ENCODE measurements at places on chromosomes 5 and 9.

DNA sequence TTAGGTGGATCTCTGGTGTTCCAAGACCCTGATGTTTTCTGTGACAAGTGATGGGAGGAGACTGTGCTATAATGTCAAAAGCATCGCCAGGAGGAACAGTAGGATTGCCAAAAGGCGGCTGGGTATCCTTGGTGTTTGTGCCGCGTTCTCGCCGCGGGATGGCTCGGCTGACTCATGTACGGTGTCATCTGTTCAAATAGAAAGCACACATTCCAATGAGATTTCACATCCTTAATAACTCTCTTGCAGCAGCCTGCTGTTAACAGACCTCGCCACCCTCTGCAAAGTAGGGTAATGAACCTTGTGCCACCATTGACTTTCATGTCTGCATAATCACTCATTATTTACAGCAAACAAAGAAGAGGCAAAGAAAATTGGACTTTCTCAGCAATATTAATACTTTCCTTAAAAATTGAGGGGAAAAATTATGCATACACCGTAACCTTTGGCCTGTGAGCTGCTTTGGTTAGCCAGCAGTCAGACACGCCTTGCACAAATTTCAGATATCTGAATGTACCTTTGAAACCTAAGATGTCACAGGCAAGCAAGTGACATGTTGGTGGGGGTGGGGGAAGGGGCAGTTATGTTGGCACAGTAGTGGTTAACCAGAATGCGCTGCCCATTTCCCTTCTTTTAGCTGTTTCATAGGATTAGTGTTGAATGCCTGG is 289.4 kb downstream of the EFNA5 start:
- peak; percentile 80 for DNase-seq

DNA sequence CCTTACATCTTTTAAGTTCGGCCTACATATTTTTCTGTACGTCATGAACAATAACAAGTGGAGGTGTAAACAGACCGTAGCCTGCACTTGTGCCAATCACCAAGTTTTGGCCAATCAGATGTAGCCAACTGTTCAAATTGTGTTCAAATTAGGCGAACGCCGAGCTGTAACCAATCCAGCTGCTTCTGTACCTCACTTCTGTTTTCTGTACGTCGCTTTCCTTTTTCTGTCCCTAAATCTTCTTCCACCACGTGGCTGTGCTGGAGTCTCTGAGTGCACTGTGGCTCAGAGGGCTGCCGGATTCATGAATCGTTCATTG is 26.4 kb downstream of the TRIM14 start:
- DNase-seq = no peak

GRCh38 chr9:84343111-84343521 is 2.6 kb upstream of the SLC28A3 start:
- DNase-seq = peak; percentile 88

DNA sequence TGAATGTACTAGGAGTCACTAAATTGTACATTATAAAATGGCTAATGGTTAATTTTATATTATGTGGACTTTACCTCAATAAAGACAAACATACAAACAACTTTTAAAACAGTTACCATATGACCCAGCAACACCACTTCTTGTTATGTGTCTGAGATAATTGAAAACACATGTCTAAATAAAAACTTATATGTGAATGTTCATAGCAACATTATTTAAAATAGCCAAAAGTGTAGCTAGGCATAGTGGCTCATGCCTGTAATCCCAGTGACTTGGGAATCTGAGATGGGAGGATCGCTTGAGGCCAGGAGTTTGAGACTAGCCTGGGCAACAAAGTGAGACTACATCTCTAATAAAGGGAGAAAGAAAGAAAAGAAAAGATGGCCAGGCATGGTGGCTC is 22.9 kb downstream of the SLC35A4 start:
- DNase-seq = no peak

GRCh38 chr9:127598839-127599549 is 13.1 kb upstream of the STXBP1 start:
- DNase-seq = no peak

DNA sequence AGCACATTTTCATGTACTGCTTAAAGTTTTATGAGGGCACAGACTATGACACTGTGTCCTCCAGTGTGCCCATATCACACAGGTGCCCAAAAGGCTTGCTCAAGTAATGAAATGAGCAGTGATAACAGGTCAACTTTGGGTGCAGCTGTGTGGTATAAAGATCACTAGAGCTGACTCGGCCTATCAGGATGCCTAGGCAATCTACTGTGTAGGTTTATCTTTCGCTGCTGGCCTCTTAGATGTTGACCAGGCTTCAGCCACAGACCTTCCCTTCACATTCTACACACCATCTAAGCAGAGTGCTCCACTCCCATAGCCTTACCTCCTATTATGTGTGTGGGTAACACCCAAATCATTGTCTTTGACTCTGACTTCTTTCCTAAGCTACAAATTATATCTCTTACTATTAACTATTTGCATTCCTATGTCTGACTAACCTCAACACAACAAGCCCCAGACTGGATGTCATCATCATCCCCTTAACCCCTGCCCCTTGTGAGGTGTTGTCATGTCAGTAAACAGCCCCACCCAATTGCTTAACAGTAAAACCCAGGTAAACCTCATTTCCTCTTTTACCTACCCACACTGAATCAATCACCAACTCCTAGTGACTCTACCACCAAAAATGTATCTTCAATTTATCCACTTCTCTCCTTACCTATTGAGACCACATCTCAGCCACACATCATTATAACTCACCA is 2.5 kb downstream of the SREK1IP1 start:
- peak; percentile 24 for DNase-seq

- DNase-seq = no peak
Observed at GRCh38 chr5:131217791-131218190, 46.1 kb upstream of the CDC42SE2 start.

DNA sequence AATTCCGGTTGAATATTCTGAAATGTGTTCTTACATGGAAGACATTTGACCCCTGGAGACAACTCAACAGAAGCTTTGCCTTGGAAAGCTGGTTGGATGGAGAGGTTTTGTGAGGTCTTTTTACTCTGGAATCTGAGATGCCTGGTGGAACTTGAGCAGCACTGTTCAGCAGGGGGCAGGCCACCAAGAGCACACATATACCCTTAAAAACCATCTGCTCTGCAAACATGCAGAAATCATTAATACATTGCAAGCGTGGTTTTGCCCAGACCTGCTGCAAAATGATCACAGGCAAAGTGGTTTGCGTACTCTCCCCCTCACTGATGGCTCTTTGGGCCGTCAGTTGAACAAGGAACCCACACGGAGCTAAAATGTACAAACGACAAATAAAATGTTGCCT is 32.8 kb upstream of the DAP start:
- no peak for DNase-seq
